ENCODE measurements at places on chromosomes 13 and 19.

DNA sequence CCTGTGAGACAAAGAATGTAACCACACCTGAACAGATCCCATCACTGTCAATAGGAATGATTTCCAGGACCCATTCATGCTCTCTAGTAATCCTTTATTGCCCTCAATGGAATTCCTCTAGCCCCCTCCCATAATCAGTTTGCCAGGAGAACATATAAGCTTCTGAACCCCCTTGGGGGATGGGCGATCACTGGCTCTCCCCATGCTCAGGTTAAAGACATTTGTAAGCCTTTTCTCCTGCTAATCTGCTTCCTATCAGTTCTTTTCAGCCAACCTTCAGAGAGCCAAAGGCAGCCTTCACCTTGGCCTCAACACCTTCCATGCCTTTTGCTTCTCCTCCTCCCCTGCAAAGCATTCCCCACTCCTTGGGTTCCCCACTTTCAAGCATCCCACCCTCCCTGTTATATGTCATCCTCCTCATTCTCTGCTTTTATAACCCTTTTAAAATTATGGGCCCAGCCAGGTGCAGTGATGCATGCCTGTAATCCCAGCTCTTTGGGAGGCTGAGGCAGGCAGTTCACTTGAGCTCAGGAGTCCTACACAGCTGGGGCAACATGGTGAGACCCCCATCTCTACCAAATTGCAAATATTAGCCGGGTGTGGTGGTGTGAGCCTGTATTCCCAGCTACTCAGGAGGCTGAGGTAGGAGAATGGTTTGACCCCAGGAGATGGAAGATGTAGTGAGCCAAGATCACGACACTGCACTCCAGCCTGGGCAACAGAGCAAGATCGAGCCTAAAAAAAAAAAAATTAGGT, 12.4 kb downstream of the DPRX start:
- no peak for DNase-seq

GRCh38 chr13:30708541-30708940, 26.8 kb upstream of the ALOX5AP start:
- no peak for DNase-seq

DNA sequence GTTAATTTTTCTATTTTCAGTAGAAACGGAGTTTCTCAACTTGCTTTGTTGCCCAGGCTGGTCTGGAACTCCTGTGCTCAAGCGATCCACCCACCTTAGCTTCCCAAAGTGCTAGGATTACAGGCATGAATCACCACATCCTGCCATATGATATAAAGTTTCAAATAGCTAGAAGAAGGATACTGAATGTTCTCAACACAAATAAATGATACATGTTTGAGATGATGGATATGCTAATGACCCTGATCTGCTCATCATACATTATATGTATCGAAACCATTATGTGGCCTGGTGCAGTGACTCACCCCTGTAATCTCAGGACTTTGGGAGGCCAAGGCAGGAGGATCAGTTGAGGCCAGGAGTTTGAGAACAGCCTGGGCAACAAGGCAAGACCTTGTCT, 11.5 kb downstream of the CIB3 start:
- no peak for DNase-seq

GRCh38 chr19:489418-490196, 6.7 kb upstream of the MADCAM1 start:
- no peak for DNase-seq

GRCh38 chr13:48783695-48784230, 130.0 kb downstream of the CYSLTR2 start:
- no peak for DNase-seq

DNA sequence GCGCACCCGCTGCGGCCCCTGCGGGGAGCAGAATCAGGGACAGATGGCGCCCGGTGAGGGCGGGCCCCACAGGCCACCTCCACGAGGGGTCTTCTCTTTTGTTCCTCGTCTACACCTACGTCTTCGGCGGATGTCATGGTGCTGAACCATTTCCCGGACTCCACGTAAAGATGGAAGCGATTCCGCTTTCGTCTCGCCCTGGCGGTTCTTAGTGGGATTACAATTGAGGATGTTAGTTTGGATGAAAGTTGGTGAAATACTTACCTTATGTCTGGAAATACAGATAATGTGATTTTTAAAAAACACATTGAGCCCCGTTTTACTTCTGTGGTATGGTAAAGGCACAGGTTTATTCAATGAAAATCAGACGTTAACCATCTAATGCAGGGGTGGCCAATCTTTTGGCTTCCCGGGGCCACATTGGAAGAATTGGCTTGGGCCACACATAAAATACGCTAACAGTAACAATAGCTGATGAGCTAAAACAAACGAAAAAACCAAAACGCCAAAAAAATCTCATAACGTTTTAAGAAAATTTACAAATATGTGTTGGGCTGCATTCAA, 1.4 kb upstream of the ZMYM5 start:
- DNase-seq, result peak; percentile 73

GRCh38 chr13:109381546-109382180, 404.7 kb downstream of the IRS2 start:
- no peak for DNase-seq

GRCh38 chr13:54852831-54853230, 1824.2 kb downstream of the OLFM4 start:
- DNase-seq, result no peak

DNA sequence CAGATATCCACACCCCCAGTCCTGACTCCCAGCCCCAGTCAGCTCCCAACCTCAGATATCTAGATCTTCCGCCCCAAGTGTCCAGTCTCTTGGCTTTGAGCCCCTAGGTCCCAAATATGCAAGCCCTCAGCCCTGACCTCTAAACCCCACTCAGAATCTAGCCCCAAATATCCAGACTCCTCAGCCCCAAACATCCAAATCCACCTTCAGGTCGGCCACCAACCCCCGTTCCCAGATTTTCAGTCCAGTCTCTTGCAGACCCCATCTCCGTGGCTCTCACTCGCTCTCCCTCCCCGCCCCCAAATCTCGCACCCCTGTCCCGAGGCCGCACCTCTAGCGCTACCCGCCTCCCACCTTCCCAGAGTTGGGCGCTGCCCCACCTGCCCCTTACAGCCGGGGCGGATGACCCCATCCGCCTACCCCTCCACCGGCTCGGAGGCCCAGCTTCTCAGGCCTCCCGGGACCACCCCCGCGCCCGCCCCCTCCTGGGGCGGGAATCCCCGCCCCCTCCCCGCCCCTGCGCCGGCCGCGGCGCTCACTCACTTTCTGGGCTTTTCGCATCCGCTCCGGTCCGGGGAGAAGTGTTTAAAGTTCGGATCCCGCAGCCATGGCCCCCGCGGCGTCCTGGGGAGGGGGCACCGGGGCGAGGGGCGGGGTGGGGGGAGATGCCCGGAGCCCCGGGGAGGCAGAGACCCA, 604 bp downstream of the ERFL start:
- DNase-seq, result no peak

- DNase-seq, result peak; percentile 21
Observed at GRCh38 chr13:108560093-108560492, 69.3 kb upstream of the MYO16 start.

All from NCI-H345 (cell line).